ENCODE measurements at places on chromosomes 6 and 20.

DNA sequence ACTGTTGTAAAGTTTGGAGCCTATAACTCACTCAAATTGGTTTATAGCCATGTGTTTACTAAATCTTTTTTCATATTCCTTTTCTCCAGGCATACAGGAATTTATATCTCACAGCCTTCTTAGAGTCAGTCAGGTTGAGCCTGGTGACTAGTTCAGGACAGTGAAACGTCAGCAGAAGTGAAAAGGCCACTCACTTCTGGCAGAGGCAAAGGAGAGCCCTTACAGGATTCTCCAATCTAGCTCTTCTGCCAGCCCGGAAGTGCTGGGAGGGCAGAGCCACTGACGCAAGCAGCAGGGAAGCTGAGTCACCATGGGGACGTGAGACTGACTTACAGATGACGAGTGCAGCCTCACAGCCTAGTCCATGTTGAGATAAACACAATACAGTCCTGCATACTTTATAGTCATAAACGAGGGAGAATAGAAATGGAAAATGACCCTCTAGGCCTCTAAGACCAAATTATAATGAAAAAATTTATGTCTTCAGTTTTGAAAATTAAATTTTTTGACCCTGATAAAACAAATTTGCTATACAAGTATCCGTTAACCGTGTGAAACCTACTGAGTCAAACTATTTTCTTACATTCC is 1.3 kb downstream of the PXT1 start:
- H3K36me3 ChIP-seq, result no peaks in the 10 kb centered on the region
- no peak overlapping the region for H3K4me3 ChIP-seq

DNA sequence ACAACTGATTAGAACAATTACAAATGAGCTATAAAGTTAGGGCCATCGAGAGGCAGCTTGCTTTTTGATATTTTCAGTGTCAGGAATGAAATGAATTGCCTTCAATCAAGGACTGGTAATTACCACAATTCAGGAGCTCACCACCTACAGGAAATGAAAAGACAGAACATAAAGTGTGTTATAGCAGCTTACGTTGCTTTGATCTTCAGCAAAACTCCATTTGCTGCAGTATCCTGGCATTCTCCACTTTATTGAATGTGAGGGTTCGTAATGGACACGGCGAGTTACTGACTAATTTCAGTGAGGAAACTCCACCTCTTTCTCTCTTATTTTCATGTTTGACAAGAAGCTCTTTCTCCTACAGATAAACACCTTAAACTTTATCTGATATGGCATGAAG is 440.0 kb upstream of the HSF2 start:
- no peaks in the 10 kb centered on the region for H3K27me3 ChIP-seq
- no peaks in the 10 kb centered on the region for H3K4me1 ChIP-seq
- DNase-seq, result no peak
- no peak overlapping the region for H3K4me3 ChIP-seq
- H3K36me3 ChIP-seq, result no peaks in the 10 kb centered on the region

GRCh38 chr6:157054531-157054979 is 268.8 kb downstream of the TMEM242 start:
- H3K27ac ChIP-seq, result no peak overlapping the region
- no peaks in the 10 kb centered on the region for H3K36me3 ChIP-seq
- H3K4me3 ChIP-seq, result no peak overlapping the region
- DNase-seq, result no peak
- peaks cover 5% of the 10 kb centered on the region for H3K4me1 ChIP-seq
- no peaks in the 10 kb centered on the region for H3K27me3 ChIP-seq

DNA sequence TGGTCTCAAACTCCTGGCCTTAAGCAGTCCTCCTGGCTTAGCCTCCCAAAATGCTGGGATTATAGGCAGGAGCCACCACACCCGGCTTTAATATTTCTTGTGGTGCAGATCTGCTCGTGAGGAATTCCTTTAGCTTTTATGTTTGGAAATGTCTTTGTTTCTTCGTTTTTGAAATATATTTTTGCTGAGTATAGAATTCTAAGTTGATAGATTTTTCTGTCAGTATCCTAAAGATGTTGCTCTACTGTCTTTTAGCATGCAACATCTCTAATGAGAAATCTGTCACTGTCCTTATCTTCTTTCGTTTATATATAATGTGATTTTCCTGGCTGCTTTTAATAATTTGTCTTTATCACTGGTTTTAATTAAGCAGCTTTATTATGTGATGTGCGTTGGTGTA is 75.1 kb downstream of the ZFAND3 start:
- no peak overlapping the region for H3K4me3 ChIP-seq
- H3K27me3 ChIP-seq, result no peaks in the 10 kb centered on the region

GRCh38 chr20:54056762-54057639 is 13.4 kb downstream of the BCAS1 start:
- no peak for DNase-seq
- no peaks in the 10 kb centered on the region for H3K4me1 ChIP-seq
- H3K36me3 ChIP-seq, result no peaks in the 10 kb centered on the region

- H3K36me3 ChIP-seq, result no peaks in the 10 kb centered on the region
- H3K27me3 ChIP-seq, result no peaks in the 10 kb centered on the region
- no peak overlapping the region for H3K4me3 ChIP-seq
Observed at GRCh38 chr6:121917834-121918559, 481.5 kb upstream of the HSF2 start.

All from muscle of leg (tissue), 16 donors.